ENCODE measurements at places on chromosomes 3 and 15. TPM values are rescaled to one million over a fixed set of nuclear protein-coding genes. Genes with fewer than 3 reads are reported as not detected.

Gene TMC3
- total RNA-seq, result not detected

- DNase-seq, result no peak
Measured at GRCh38 chr3:134336587-134336986, 37.7 kb downstream of the AMOTL2 start.

DNA sequence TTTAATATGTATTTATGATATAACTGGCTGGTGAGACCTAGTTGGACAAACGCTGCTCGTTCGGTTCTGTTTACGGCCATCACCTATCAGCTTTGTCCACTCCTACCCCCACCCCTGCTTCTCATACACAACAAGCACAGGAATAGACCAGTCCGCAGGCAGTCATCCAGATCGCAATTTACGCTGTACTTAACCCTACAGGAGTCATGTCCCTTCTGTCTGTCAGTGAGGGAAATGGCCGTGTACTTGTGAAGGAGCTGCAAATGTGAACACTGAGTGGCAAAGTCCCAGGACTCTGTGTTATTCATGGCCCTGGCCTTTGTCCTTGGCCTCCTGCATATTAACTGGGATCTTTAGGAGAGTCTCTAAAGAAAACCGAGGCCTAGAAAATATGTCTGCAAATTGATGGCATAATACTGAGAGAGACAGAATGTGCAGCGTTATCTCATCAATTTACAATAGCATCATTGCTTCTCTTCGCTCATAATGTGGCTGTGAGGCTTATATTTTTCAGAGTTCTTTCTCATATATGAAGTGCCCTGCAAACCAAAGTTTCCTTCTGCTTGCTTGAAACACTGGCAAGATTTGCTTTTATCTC, 7.2 kb upstream of the ABHD10 start:
- no peak for DNase-seq

DNA sequence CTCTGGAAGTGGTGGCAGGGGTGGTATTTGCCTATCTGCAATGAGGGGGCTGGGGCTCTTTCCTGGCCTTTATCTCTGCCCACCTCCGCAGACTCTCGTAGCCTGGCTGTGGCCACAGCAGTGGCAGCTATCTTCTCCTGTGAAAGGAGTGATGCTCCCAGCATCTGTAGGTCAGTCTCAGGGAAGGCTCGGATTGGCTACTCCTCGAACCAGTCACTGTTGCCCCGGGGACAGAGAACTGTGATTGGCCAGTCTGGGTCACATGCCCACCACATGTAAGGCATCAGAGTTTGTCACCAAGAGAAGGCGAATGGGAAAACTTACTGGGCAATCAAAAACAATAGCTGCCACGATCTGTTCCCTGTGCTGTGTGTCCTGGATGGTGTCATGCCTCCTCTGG, 30.1 kb upstream of the FGD5 start:
- no peak for DNase-seq

Data from breast epithelium (tissue), 4 donors.